ENCODE measurements at places on chromosomes 4 and X.

DNA sequence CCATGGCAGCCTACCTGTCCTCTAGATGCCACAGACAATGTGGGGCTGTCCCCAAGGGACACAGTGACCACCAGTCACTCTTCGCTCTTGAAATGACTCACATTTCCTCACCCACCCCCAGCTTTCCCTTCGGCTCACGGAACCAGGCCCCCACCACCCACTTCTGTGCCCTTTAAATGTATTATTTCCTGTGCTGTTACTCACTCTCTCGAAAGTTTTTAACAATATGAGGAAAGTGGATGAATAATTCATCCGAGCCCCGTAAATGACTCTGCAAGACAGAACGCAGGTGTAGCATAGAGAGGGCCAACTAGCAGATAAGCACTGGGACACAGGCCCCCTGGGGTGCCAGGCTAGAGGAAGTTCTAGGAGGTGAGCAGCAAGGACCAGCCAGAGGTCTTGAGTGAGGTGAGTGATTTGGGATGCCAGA lies 179.5 kb upstream of the TBL1X start:
- no peak for DNase-seq

GRCh38 chr4:159201168-159201567 lies 98.3 kb downstream of the RAPGEF2 start:
- no peak for DNase-seq

DNA sequence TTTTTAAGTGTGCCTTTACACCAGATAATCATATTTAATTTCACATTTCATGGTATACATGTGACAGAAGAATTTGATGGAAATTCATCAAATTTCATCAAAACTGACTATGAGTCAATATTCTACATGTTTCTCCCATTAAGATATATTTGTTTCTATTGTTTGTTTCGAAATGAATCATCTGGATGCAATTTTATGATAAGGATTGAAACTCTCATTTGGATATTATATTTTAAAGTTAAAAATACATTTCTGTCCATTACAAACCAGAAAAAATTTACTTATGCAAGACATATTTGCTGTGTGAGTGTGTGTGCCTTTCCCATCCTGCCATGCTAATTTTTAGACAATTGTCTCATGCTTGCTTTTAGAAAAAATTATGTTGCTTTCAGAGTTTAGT lies 52.2 kb downstream of the SULT1B1 start:
- no peak for DNase-seq

DNA sequence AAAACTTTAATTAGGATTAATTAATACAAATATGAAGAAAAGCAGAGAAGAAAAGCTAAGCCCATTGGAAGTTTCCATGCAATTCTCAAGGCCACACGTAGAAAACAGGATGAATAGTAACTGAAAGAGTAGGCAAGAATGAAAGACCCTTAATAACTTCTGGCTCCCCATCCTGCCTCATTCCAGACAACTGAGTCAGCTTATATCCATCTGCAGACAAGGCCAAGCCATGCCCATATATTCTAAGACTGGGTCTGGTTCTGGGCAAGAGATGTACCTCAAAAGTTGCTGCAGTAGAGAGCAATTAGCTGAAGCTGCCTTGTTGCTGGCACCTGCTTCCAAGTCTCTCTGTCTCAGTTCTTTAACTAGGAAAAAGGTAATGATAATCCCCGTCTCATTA lies 244.1 kb downstream of the GPC3 start:
- no peak for DNase-seq

- no peak for DNase-seq
These were observed 4.5 kb downstream of the EVC2 start for GRCh38 chr4:5703831-5704230.

DNA sequence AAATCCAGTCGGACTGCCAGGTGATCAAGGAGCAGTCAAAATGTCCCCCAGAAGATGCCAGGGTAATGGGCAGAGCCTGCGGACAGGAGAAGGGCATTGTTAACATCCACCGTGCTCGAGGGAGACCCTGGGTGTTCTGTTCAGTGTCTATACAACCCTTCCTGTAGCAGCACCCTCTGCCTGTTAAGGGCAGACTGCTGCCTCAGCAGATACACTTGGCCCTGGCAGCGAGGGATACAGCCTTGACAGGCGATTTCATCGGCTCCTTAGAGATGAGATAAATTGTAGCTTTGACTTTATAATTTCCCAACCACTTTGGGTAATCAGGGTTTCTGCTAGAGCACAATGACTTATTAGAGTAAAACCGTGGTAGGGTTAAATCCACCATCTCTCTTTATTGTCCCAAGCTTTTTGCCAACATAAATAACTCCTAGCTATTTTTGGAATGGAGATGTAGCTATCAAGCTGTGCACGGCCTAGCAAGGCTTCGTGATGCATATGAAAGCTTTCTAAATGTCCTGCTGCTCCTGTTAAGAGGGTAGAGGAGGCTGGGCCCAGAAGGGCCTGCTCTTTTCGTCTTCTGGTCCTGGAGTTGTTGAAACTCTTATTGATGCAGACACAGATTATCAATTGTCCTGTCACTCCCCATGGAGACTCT lies 195.9 kb downstream of the CPEB2 start:
- DNase-seq, result no peak

DNA sequence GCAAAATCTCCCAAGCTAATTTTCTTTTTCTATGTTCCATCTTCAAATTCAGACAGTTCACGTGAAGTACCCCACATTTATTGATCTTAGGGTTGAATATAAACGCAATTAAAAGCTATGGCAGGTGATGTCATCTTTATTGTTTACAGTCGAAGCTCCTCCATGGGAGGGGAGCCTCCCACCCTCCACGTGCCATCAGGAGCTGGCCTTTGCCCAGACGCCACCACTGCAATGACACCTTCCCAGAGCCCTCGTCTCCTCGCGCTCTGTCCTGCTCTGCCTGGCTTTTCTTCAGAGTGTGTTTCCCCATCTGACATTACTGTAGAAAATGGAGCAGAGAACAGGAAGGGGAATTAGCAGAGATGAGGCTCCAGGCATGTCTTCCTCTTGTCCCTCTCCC lies 18.8 kb upstream of the CYP4V2 start:
- DNase-seq, result no peak

- no peak for DNase-seq
These were observed 12.3 kb downstream of the TBCK start for GRCh38 chr4:106303548-106304281.

DNA sequence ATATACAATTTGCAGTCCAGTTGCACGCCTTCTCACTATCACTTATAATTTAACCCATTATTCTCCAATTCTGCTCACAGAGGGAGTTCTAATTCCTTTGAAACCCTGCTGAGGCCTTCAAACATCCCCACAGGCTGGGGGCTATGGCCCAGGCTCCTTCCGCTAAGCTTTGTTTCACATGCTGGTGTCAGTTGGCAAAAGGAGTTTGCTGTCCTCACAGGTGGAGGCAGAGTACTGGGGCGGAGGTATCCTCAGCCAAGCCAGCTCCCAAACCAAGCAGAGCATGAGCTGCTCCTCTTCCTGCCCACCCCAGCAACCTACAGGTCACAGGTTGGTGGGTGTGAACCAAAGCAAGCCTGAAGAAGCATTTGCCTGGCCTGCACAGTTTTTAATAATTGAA lies 21.5 kb downstream of the BTC start:
- DNase-seq, result no peak
